T47D (cell line): ENCODE measurements at places on chromosomes 3 and 15.

DNA sequence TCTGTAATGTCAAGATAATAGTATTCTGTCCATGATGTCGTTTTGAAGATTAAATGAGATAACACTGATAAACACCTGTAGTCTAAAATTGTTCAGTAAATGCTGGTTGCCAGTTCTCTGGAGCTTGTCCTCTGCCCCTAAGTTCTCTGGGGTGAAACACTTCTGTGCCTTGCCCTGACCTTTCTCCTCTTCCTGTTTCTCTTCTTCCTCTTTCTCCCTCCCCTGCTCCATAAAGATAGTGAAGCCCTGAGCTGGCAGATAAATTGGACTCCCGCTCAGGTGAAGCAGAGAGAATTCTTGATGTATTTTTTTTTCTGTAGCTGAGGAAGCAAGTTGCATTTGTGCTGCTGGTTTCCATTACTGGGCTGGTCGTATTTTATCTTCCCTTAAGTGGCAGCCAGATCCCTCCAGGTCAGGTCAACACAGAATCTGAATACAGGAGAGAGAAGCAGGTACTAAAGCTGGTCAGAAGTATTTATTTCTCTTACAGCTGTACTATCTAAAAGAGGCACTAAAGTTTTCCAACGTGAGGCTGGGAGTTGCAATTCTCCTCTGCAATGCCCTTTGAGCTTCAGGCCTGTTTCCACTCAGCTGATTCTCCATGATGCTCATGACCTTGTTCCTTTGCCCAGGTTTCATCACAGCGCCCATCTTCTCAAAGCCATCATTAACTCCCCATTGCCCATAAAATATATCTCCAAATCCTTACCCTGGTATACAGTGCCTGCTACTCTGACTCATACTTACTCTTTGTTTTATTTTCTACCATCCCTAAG lies 319.3 kb upstream of the CFAP20DC start:
- DNase-seq = no peak

- no peak for DNase-seq
Measured at GRCh38 chr15:81562986-81563385, 189.0 kb upstream of the TMC3 start.

DNA sequence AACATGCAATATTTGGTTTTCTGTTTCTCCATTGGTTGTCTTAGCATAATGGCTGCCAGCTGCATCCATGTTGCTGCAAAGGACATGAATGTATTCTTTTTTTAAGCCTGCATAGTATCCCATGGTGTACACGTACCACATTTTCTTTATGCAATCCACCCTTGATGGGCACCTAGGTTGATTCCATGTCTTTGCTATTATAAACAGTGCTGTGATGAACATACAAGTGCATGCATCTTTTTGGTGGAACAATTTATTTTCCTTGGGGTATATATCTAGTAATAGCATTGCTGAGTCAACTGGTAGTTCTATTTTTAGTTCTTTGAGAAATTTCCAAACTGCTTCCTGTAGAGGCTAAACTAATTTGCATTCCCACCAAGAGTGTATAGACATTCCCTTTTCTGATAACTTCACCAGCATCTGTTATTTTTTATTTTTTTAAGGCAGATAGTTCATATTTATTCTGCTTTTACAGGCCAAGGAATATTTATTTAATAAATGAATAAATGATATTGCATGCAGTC lies 62.4 kb upstream of the NPHP3 start:
- no peak for DNase-seq

- no peak for DNase-seq
Measured at GRCh38 chr3:5197470-5198312, 10.2 kb downstream of the EDEM1 start.

DNA sequence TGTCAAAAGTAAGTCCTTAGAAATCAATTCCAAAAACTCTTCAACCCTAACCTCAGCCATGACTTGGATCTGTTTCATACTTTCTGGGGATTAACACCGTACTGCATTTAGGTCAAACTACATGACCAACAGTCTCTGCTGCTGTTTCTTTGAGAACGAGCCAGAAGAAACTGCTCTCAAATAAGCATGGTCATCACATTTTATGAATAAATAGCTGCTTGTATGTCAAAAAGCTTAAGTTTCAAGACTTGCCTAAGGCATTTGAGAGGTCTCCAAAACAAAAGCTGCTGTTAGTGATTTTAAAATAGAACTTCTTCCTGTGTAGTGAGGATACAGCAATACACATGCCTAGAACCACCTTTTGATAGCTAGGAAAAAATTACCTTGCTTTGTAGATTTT lies 166.3 kb upstream of the CHRM5 start:
- DNase-seq = no peak

- DNase-seq = no peak
Measured at GRCh38 chr15:90660195-90660998, 56.7 kb upstream of the BLM start.

- no peak for DNase-seq
Measured at GRCh38 chr3:62493109-62493801, 119.9 kb upstream of the FEZF2 start.

DNA sequence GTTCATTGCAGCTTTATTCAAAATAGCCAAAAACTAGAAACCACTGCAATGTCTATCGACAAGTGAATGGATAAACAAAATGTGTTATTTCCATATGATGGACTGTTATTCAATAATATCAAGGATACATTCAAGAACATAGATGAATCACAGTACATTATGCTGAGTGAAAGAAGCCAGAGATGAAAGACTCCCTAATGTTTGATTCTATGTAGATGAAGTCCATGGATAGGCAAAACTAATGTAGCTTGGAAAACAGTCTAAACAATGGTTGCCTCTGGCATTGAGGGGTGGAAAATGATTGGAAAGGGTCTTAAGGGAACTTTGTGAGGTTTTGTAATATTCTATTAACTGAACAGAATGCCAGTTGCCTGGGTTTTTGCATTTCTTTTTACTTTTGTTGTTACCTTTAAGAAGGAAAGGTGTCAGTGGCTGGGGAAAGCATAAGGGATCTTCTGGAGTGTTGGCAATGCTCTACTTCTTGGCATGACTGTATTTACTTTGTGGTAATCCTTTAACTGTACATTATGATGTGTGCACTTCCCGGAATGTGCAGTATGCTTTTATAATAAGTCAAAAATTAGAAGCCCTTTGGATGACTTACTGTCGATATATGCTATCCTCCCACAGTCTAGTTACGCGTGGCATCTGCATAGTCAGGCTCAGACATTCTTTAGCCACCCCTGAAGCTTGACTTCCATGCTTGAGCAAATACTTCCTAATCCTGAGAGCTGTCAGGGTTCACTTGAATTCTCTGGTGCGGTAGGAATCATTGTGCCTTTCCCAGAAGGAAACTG lies 20.5 kb upstream of the ATP10A start:
- DNase-seq = no peak
